ENCODE measurements at places on chromosomes 4 and X. TPM values are rescaled to one million over a fixed set of nuclear protein-coding genes. Genes with fewer than 3 reads are reported as not detected.

The MAML3 gene
- 1.5 TPM for total RNA-seq

The PLA2G12A gene
- 11.4 TPM for total RNA-seq

The PRRG1 gene
- 9.2 TPM for total RNA-seq

GRCh38 chr4:106048250-106048971 is 153.1 kb downstream of the NPNT start:
- no peak for DNase-seq

The SHROOM4 gene
- total RNA-seq = 1.7 TPM

- no peak for DNase-seq
These were observed 56.0 kb upstream of the DHX15 start for GRCh38 chr4:24640366-24640765.

- DNase-seq = peak; percentile 26
These were observed 12.4 kb downstream of the SHROOM3 start for GRCh38 chr4:76447393-76447851.

The ADH1B gene
- not detected for total RNA-seq

The USP17L24 gene
- total RNA-seq = not detected

The FMR1NB gene
- not detected for total RNA-seq

DNA sequence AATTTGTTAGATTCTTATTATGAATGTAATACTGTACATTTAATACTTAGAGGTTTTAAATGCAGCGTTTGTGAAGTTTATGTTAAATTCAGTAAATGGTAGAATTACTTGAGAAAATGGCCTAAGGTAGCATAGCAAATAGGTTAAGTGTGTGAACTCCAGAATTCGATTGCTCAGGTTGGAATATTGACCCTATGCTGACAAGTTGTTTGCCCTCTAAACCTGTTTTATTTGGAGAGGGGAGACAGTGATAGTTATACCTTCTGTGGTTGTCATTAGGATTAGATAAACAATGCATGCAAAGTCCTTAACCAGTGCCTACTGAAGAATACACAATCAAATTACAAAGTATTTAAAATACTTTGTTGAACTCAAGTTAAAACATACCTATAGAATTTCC is 5.4 kb downstream of the ADAD1 start:
- DNase-seq = no peak

DNA sequence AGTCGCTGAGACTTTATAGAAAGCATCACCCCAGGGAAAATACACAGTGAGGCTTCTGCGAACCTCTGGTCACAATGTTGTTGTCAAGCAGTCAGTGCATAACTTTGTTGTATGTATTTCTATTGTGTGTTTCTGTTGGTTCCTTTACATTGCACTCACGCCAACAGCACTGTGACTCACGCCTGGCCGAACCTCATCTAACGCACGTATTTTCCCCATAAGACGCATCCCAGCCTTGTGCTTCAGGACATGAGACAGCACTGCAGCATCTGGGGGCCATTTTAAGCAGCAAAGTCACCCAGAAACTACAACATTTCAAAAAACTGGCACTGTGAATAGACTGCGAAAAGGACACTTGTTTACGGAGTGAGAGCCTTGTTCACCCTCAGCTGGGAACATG is 30.6 kb downstream of the TBL1X start:
- no peak for DNase-seq

GRCh38 chrX:20361890-20362262 is 95.2 kb upstream of the RPS6KA3 start:
- peak; percentile 75 for DNase-seq

The TNIP3 gene
- total RNA-seq = 1.4 TPM

DNA sequence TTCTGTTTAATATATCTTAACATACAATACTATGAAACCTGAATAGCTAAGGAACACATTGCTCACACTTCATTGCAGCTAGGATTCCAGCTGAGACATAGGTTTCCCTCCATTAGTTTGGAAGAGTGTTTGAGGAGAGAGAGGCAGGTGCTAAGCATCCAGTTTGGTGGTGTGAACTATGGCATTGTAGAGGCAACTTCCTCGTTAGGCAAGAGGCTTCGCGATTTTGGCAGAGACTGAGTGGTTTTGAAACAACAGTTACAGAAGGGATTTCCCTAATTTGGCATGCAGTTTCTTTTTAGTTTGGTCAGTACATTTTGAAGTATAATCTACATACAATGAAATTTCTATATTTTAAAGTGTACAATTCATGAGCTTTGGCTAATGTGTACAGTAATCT is 117.1 kb upstream of the BMP3 start:
- DNase-seq = no peak

- peak; percentile 58 for DNase-seq
These were observed 25.2 kb downstream of the PDGFRA start for GRCh38 chr4:54254116-54254914.

- peak; percentile 57 for DNase-seq
These were observed 153.5 kb downstream of the PCDH18 start for GRCh38 chr4:137378821-137379220.

DNA sequence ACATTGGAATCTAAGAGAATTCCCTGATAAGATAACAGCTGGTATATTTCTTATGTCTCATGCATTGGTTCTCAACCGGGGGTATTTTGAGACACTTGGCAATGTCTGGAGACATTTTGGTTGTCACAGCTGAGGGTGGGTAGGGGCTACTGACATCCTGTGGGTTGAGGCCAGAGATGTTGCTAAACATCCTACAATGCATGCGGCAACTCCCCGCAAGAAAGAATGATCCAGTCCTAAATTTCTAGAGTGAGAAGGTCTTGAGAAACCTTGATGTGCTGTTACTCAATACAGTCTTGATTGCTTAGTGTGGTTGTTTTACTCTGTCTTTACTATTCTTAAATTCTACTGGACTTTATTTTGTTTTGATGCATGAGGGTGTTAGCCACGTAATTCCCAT is 287.2 kb downstream of the FRMPD4 start:
- DNase-seq = no peak

The TCEAL1 gene
- 22.8 TPM for total RNA-seq

The GLUD2 gene
- total RNA-seq = 1.6 TPM

DNA sequence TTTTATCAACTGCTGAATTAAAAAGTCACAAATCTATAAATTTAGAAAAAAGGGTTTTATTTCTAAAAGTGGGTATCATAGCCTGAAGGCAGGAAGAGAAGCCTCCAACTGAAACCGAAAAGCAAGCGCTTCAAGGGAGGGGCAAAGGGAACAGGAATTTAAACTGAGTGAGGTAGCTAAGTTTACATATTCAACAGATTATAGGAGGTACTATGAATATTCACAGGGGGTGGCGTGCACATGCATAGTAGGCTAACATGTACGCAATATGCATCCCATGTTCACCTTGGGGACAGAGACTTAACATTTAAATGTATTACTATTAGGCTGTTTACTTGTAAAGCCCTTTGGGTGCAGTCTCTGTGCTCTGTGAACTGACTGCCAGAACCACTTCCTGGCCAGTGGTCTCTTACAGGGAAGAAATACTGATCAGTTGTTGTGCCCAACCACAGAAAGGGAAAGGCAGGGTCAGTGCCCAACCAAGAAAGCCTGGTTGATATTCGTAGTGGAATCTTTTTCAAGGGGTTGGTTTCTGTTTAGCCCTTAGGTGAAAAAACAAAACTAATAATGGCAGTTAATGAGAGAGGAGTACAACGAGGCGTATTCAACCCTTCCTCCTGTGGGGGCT is 168.7 kb upstream of the GALNTL6 start:
- no peak for DNase-seq

The LRAT gene
- total RNA-seq = not detected

The ZFP42 gene
- total RNA-seq = not detected

The USP17L28 gene
- total RNA-seq = not detected
